Adrenal gland (tissue), 19 donors: ENCODE measurements at places on chromosomes 11 and 22. TPM values are rescaled to one million over a fixed set of nuclear protein-coding genes. Genes with fewer than 3 reads are reported as not detected.

The ZP1 gene
- polyA plus RNA-seq, result 1.4 TPM

The HORMAD2 gene
- not detected for polyA plus RNA-seq

The LRRN4CL gene
- 5.7 TPM for polyA plus RNA-seq

The SLC25A45 gene
- 21.0 TPM for polyA plus RNA-seq

The TRPM5 gene
- polyA plus RNA-seq, result 7.4 TPM

The MB gene
- 5.9 TPM for polyA plus RNA-seq
